ENCODE measurements at places on chromosomes 5 and 9.
A peak's percentile ranks its signal among the peaks of the same experiment; 100 is the strongest.

DNA sequence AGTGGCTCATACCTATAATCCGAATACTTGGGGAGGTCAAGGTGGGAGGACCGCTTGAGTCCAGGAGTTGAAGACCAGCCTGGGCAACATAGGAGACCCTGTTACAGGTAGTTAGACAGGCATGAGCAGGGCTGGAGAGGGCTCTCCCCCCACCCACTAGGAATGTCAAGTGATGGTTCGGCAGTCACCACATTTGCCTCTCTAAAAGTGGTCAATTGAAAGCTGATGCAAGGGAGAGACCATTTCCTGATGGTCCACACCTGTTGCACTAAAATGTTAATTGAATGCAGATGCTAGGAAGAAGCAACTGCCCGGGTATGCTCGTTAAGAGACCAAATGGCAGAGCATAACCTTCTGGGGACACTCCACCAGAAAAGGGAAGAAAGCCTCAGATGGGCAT lies 82.7 kb downstream of the SFXN1 start:
- no peak for DNase-seq

- peak; percentile 51 for DNase-seq
These were observed 59.4 kb upstream of the RAPGEF1 start for GRCh38 chr9:131799177-131799823.

DNA sequence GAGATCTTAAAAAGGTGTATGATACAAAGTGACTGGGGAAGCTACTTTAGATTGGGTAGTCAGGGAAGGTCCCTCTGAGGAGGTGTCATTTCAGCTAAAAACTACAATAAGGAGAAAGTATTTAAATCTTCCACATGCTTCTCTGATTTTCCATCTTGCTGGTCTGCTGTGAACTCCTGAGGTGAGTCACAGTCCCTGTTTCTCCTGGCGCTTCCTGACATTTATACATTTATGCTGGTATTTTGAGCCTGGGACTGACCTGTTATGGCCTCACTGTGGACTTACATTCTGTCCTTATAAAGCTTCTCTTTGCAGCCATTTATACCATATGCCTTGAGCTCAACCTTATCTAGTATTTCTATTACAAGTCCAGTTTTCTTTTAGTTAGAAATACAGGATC lies 95.1 kb downstream of the MED27 start:
- DNase-seq: no peak

- no peak for DNase-seq
These were observed 375.8 kb downstream of the SEMA5A start for GRCh38 chr5:9170026-9170425.

DNA sequence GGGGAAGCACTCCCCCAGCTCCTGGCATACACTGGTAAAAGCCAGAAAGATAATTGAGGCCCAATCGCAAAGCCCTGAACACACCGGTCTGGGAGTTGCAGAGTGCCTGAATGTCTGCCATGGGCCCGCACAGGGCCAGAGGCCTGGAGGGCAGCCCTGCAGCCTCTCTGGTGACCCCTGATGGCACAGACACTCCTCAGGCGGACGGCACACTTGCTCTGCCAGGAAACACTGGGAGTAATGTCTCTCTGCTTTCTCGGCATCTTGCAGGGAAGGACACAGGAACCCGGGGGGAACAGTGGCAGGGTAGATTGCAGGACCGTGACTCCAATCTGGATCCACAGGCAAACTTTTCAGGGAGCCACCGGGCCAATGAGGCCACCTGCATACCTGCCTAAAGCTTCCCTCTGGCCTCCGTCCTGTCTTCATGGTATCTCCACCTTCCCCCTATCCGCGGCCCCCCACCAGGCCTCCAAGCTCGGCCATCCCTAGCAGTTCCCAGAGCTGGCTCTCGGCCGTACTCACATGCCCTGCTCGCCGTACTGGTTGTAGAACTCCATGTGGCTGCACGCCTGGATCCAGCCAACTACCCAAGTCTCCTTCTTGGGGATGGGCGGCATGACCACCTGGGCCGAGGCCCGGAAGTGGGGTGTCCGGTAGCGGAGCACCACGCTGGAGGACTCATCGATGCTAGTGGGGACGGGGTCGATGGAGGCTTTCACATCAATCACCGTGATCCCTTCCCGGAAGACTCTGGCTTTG lies 797 bp downstream of the FAM78A start:
- DNase-seq: no peak

DNA sequence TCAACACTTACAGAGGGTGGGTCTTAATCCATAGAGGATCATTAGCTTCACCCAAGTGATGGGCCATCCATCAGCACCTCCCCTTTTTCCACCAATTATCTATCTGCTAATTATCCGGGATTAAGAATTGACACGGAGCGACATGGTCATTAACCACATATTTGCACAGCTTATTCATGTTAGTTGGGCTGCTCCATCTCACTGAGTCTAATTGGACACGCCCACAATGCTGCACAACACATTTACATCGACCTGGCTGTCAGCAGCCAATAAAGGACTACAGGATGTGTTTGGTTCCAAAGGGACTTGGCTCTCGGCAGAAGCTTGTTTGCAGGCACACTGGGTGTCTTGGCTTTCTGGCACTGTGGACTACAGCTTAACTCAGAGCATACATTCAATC lies 21.6 kb downstream of the FOXE1 start:
- DNase-seq: no peak

DNA sequence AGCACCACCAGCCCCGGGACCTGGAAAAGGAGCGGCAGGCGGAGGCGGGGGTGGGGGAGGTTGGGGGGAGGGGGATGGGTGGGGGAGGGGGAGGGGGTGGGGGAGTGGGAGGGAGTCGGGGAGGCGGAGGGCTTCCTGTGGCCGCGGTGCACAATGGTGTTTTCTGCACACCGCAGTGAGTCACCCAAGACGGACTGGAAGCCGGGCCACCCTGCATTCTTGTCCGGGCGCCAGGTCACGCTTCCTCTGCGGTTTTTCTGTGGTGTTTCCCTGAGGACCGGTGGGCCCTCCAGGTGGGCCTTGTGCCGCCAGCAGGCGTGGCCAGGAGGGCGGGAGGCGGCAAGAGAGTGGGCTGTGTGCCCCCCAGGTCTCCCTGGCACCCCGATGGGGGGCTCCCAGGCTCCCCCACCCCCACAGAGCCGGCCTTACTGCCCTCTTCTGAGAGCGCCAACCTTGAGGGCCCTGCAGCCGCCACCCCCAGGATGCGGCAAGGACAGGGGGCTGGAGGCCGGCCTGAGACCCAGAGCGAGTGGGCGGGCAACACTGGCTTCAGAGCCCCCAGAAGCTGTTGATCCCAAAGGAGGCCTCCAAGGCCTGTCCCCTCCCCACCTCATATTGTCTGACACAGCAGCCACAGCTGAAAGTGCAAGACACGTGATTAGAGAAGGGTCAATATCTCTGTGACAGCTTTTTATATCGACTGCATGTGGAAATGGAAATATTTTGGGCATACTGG lies 11.1 kb downstream of the EXD3 start:
- DNase-seq: no peak

- DNase-seq: no peak
These were observed 146.1 kb upstream of the RAI14 start for GRCh38 chr5:34510002-34510401.

DNA sequence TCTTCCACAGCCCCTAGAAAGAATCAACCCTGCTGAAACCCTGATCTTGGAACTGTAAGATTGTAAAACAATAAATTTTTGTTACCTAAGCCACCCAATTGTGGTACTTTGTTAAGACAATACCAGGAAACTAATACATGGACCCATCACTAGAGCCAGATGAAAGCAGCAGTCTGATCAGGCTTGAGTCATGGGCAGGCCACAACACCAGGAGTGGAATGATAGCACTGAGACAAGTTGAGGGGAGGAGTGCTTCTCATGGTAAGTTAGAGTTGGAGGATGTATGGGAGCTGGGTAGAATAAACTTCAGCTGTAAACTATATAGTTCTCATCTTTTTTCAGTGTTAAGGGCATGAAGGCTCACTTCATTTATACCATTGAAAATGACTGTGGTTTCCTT lies 164.4 kb upstream of the OR13F1 start:
- no peak for DNase-seq

- DNase-seq: no peak
These were observed 116.9 kb upstream of the OTULINL start for GRCh38 chr5:14464671-14465070.

Measured in right renal pelvis (tissue), 4 donors.